ENCODE measurements at places on chromosomes 6 and 20. TPM values are rescaled to one million over a fixed set of nuclear protein-coding genes. Genes with fewer than 3 reads are reported as not detected.

GRCh38 chr6:82995066-82995465 lies 70.6 kb downstream of the UBE3D start:
- DNase-seq, result no peak

DNA sequence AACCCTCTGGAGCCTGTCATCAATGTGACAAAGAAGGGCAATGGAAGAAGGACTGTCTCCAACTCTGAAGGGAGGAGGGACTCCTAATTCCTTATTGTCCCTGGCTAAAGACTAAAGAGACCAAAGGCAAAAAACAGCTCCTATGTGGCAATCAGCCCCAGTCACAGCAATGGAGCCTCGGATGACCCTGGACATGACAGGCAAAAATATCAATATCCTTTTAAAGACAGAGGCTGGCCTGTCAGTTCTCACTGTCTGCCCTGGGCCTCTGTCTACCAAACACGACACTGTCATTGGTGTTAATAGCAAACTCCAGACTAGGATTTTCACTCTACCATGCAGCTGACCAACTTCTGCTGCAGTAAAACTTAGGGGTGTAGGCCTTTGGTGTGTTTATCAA lies 38.0 kb upstream of the POU5F1 start:
- no peak for DNase-seq

DNA sequence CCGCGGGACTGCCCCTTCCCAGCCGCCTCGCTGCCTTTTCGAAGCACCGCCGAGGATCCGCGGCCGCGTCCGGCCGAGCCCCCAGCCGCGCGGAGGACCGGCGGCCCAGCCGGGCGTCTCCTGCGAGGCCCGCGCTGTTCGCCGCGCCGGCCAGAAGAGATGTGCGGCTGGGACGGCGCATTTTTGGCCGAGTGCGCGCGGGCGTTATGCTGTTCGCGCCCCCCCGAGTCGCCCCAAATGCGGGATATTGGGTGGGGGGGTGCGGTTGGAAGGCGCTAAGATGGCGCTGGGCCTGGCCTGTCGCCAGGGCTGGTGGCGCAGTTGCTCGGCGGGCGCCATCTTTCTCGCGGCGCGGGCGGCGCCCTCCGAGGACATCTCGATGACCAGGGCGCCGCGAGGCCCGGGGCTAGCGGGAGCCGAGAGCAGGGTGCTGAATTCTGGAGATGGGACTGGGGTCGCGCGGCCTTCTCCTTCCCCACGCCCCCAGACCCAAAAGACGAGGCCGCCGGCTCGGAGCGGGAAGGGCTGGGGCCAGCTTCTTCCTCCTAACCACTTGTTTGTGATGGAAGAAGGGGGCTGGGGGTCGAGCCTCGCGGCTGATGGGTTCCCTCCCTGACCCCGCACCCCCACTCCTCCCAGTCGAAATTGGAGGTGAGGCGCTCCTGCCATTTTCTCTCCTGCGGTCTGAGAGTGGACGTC lies 1.5 kb downstream of the BICRAL start:
- peak; percentile 86 for DNase-seq

GRCh38 chr20:41482647-41483552 lies 116.3 kb upstream of the EMILIN3 start:
- DNase-seq, result no peak

GRCh38 chr6:7129784-7130569 lies 22.2 kb downstream of the RREB1 start:
- no peak for DNase-seq

CST2 gene
- total RNA-seq, result not detected

GRCh38 chr6:35202066-35202546 lies 11.7 kb upstream of the SCUBE3 start:
- DNase-seq, result no peak

DNA sequence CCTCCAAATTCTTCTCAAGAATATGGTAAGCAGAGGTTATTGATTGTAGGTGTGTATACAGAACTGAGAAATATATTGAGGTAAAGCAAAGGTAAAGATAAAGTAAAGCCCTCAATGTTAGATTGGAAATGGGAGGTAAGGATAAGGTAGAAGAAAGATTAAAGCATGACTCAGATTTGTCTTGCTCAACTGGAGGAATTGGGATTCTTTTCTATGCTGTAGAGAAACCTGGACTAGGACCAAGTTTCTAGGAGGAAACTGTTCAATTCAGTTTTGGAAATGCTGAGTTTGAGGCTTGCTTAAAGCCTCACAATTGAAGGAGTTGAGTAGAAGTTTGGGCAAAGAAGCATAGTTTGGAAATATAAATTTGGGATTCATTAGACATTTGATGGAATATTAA lies 634.0 kb upstream of the PTCHD4 start:
- no peak for DNase-seq

FAM209A gene
- 4.1 TPM for total RNA-seq

LRRN4 gene
- total RNA-seq, result not detected

SIRPA gene
- total RNA-seq, result 1.6 TPM

DNA sequence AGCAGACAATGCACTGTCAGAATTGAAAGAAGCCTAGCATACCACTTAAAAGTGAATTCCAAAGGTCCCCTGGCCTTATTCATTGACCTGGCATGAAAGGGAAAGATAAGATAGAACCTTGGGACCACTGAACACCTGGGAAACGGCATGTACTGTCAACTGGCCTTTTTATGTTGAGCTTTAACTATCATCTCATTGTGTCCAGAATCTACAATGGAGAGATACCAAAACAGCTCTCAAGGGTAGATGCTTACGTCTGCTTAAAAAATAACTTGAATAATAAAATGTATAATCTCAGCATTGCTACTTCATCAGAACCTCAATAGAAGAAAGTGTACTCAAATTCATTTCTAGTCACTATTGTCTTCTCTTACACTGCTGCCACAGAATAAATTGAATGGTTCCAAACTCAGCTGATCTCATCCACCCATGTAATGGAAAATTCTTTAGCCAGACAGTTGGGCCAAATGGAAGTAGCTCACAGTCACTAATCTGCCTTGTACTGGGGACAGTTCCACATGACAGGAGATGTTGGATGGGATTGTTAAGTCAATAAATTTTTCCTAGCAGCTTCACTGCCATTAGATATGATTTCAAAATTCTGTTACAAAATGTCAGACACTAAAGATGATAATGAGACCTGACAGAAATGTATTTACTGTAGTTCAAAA lies 93.8 kb downstream of the MLIP start:
- no peak for DNase-seq

DNA sequence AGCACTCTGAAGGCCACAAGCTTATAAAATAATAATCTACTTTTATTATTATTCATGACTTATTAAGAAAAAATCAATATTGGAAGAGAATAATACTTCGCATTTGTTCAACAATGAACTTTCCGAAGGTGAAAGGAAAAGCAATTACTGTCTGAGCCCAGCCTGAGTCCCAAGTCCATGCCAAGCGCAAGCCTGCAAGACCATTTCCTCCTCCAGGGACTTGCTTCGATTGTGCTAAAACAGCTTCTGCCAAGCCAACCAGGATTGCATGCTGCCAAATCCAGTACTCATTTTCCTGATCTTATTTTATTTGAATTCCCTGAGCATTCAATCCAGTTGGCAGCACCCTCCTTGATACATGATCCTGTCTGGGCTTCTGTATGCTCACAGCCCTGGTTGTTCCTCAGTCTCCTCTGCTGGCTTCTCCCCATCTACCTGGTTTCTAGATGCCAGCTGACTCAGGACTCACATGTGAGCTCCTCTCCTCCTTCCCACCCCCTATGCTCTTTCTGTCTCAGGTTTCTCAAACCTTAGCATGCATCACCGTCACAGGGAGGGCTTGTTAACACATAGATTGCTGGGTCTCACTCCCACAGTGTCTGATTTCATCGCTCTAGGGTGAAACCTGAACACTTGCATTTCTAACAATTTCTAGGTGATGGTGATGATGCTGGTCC lies 55.9 kb upstream of the PSMF1 start:
- no peak for DNase-seq

TRIM31 gene
- not detected for total RNA-seq

DNA sequence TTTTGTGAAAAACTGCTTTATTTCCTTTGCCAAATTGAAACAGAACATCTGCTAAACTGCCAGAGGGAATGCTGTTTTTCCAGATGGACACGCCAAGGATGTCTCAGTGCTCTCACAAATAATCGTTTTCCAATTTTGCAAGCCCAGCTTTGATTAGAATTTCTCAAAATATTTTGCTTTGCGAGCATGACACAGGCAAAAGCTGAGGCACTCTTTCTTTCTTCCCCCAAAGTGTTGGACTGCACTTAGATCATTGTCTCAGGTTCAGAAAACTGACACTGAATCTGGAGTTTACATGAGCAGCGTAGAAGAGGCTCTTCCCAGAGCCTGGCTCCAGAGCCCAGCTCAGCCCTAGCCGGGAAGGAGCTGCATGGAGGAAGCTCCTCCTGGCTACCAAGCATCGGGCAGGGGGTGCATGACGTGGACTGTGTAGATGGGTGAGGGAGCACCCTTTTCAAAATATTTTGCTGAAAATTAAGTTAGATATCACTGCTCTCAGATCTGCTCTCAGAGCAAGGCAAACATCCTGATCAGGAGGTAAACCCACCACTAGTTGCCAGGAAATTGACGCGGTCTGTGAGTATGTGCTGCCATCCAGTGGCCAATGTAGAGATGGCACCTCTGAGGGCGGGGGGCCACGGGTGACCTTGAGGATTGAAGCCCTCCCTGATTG lies 107.5 kb downstream of the SLC22A3 start:
- DNase-seq, result peak; percentile 81

GRCh38 chr20:52083627-52084232 lies 107.8 kb downstream of the ZFP64 start:
- no peak for DNase-seq

GRCh38 chr6:166738386-166739116 lies 111.5 kb upstream of the RPS6KA2 start:
- DNase-seq, result no peak

DNA sequence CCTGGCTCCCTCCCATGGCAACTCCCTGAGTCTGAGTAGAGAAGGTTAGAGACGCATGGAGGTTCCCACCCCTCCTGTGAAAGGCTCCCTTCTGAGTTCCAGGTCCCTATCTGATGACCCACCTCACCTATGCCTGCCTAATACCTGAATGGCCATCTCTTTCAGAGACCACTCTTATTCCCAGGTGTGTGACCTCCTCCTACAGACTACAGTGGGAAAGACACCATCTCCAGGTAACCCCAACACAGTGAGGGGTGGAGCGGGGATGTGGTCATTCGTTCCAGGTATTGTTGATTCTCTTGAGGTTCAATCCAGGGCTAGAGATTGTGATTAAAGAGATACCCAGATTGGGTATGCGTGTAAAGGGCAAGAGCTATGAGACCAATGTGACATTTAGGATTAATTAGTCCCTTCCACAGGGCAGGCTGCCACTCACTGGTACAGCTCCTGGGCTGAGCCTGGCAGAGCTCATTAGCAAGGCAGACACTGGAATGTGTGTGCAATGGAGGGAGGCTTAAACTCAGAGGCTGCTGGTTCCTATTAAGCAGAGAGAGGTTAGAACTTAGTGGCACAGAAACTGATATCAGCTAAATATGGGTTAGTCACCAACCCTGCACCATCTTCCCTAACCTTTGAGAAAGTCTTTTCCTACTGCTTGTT lies 46.5 kb upstream of the IER3 start:
- no peak for DNase-seq

- DNase-seq, result no peak
Measured at GRCh38 chr20:63484236-63484635, 11.8 kb upstream of the KCNQ2 start.

C20orf141 gene
- not detected for total RNA-seq

ANKRD6 gene
- 14.7 TPM for total RNA-seq

CFAP61 gene
- not detected for total RNA-seq

DNA sequence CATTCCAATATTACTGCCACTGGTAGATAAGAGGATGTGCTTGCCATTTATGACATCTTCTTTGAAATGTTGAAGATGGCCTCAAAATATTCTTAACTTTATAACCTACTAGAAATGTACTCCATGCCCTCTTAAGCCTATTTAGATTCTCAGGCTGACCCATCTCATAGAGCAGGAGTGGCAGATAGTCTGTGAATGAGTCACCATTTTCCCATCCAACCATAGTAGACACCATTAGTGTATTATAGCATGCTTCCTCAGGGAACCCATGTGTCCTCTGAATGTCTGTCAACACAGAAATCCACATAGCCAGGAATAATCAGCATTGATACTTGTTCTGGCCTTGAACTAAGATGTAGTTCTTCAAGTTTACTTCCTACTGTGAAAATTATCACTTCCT lies 150.2 kb downstream of the IMPG1 start:
- DNase-seq, result no peak

GRCh38 chr6:33600761-33601160 lies 20.4 kb upstream of the ITPR3 start:
- no peak for DNase-seq

DNA sequence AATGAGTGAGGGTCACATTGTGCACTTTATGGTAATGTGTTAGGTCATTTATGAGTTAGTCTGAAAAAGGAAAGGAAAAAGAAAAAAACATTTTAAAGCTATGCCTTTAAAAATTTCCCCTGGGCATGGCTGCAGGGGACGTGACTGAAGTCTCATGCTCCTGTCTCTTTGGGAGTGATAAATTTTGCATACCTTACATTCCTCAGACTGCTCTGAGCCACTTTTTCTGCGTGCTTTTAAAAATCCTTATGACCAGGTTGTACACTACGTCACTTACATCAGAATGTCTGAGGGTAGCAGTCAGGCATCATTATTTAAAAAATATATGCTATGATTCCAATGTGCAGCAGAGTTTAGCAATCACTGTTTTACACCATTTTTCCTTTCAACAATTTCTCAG lies 121.2 kb downstream of the RFPL4B start:
- DNase-seq, result no peak

MLN gene
- total RNA-seq, result not detected

DNA sequence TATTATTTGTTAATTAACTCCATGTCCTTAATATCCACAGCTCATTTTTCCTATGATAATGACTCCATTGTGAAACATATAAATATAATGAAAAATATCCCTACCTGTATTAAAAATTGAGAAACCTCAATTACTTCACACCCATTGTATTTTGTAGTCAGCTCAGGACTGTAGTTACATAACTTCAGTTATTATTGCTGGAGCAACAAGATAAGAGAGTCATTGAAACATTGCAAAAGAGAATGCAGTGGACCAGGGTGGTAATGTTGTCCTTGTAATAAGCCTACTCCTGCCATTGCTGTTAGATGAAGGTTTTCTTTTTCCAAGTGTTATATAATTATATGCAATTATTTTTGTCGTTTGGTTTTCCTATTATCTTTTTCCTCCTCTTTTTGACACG lies 184.4 kb downstream of the PRL start:
- DNase-seq, result no peak

DNA sequence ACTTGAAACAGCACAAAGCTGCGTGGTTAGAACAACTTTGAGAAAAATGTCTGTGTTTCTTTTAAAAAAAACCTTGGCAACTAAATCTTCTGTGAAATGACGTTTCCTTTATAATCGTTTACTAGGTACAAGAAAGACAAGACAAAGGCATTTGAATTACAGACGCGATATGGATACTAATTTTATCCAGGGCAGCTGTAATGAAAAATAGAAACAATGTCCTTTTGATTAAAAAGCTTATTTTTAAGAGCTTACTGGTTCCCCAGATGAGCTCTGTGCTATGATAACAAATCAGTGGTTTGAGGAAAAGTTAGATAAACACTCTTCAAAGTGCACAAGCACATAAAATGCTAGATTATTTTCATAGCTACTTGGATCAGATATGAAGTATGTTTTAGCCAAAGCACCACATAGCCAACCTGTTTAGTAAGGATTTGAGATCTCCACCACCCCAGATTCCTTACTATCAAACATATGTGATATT lies 1.6 kb upstream of the SYNCRIP start:
- DNase-seq, result no peak

Measured in activated naive CD8-positive, alpha-beta T cell treated with anti-CD3 and anti-CD28 coated beads, Interleukin-2, amount 10 ng/mL, durations not matched to agents 7 days and 5 days (primary cell).